KG1 (cell line): ENCODE measurements at places on chromosomes 5 and 9.
A peak's percentile ranks its signal among the peaks of the same experiment; 100 is the strongest.

- DNase-seq = no peak
These were observed 213.3 kb downstream of the PCSK1 start for GRCh38 chr5:96219580-96220281.

DNA sequence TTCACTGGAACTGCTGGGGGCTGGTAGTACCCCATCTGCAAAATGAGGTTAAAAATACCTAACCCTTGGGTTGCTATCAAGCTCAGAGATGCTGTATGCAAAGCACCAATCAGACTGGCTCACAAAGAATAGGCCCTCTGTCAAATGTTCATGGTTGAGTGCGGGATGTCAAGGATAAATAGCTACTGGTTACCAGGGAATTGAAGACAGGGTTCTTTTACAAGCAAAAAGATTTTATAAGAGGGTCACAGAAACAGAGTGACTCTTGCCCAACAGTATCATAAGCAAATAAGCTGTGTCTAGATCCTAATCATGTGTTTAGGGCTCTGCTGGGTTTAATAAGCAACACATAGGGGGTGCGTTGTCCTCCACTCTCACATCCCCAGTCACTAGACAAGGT lies 11.9 kb downstream of the SYK start:
- DNase-seq = no peak

- DNase-seq = no peak
These were observed 97.2 kb downstream of the SREK1 start for GRCh38 chr5:66241136-66241825.

DNA sequence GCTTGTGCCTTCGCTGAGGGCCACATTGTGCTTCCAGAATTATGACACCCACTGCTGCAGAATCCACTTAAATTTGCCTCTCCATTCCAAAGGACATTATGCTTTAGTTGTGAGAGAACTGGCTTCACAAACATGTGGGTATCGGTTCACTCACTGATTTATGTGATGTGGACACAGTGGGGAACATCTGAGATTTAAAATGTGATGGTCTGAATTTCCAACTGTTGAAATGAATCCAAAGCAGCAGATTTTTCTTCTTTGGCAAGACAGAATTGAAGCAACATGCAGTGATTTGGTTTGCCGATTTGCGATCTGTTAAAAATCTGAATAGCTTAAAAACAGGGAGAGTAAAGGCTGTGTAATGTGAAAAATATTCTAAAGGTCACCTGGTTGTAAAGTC lies 20.3 kb downstream of the PCSK5 start:
- no peak for DNase-seq

GRCh38 chr9:79477955-79478771 lies 93.6 kb upstream of the TLE4 start:
- no peak for DNase-seq

DNA sequence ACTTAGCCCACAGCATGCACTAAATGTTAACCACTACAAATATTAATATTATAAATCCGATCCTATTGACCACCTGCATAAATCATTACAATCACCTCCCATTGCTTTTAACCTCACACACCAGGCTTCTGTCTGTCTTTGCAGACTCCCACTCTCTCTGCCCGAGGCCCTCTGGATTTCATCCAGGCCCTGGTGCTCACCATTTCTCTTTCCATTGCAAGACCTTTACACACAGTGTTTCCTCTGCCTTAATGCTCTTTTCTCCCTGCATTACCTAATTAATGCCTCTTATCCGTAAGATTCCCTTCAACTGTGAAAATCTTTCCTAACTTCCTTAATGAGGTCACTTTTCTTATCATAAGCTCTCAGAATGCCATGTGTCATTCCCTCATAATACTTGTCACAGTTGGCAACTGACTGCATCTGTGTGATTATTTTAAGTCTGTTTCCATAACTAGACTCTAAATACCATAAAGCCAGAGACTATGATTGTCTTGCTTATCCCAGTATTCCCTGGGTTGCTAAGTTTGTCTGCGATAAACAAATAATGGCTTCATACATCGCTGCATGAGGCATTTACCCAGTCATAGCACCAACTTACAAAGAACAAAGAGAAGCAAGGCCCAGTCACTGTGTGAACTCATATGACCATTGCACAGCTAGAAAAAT lies 155.1 kb downstream of the CCDC192 start:
- DNase-seq = no peak

GRCh38 chr9:84891924-84892323 lies 222.4 kb downstream of the NTRK2 start:
- no peak for DNase-seq

DNA sequence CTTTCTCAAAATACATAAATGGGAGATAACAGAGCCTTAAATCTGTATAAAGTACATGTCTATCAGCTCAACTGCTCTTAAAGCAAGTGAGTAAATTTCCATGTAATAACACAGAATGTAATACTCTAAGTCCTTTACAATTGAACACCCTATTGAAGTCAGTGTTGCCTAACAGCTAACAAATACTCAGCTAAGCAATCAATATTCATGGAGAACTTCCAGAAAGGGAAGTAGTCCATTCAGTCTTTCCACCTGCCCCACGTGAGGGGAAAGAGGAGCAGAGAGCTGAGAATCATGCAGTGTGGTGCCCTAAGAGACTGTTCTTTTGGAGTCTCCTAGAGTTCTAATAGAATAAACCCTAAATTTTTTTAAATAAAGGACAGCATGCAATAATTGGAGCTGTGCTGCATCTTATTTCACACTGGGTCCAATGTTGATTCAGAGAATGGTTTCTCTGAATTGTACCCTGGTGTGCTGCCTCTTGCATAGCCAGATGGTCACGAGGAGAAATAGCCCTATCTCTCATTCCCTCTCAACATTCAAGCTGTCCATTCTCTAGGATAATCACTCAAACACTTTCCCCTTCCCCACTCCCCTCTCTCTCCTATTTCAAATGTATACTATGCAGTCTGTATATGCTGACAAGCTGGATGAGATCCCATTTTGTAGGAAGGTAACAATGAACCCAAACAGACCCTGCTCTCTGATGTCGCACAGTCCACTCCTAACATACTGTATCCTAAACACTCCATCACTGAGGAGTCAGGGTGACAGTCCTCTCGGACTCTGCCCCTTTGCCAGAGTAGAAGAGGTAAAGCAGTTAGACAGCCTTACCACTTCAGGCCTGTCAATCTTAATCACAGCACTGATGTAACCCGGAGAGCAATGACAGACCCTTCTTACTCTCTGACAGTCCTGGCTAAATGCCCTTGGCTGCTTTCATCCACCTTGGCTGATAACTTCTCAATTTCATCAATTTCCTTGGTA lies 134.8 kb downstream of the EPB41L4A start:
- no peak for DNase-seq

DNA sequence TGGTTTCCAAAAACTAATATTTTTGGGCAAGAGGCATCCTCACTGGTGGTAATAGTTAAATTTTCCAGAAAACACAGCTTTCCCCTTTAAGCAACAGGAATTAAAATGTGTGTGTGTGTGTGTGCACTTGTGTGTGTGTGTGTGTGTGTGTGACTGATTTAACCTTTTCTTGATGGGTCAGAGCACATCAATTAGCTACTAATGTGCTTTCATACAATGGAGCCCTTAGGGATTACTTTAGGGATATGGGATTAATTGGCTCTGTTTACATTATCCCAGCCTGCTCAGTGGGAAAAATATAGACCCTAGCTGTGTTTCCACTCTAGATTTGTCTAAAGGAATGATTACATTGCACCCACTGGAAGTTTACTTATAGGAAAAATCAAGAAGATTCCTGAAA lies 6.5 kb downstream of the PLCXD3 start:
- DNase-seq = no peak

- DNase-seq = peak; percentile 40
These were observed 1.3 kb downstream of the ERBIN start for GRCh38 chr5:65927503-65928321.

- DNase-seq = no peak
These were observed 207.5 kb downstream of the DENND1A start for GRCh38 chr9:123722378-123722777.

GRCh38 chr5:32302835-32303754 lies 9.6 kb downstream of the MTMR12 start:
- DNase-seq = no peak
